Smooth muscle cell of trachea (primary cell): ENCODE measurements at places on chromosomes 13 and 19. TPM values are rescaled to one million over a fixed set of nuclear protein-coding genes. Genes with fewer than 3 reads are reported as not detected.

The VSTM2B gene
- total RNA-seq = not detected in 2 replicates

The ZNF536 gene
- 0.29 and 0.99 TPM in 2 replicates for total RNA-seq

The ANKRD27 gene
- 34.6 and 38.9 TPM in 2 replicates for total RNA-seq

The CNN1 gene
- 8.9 and 9.3 TPM in 2 replicates for total RNA-seq

The GZMM gene
- total RNA-seq = 0.17 TPM in 1 of 2 replicates, not detected in the other

The ZNF480 gene
- total RNA-seq = 5.5 and 6.5 TPM in 2 replicates

The C19orf67 gene
- 0.17 TPM in 1 of 2 replicates, not detected in the other for total RNA-seq

The BIVM gene
- total RNA-seq = 25.5 and 27.1 TPM in 2 replicates

The MCEMP1 gene
- not detected in 2 replicates for total RNA-seq

The KMT5C gene
- total RNA-seq = 9.0 and 10.1 TPM in 2 replicates

The GPC6 gene
- 76.8 and 112 TPM in 2 replicates for total RNA-seq

The PSG2 gene
- total RNA-seq = 0.50 TPM in 1 of 2 replicates, not detected in the other

The SHC2 gene
- 1.0 and 10.3 TPM in 2 replicates for total RNA-seq

The FOSB gene
- 0.73 and 3.3 TPM in 2 replicates for total RNA-seq

The C1QTNF9 gene
- total RNA-seq = not detected in 2 replicates

The LIG1 gene
- 16.2 and 45.7 TPM in 2 replicates for total RNA-seq

The ZNF99 gene
- not detected in 2 replicates for total RNA-seq

The ZNF559 gene
- 15.2 and 19.3 TPM in 2 replicates for total RNA-seq

The IGFL2 gene
- total RNA-seq = not detected in 2 replicates

The SLC25A41 gene
- under 0.01 TPM in 1 of 2 replicates, not detected in the other for total RNA-seq

The ADGRE1 gene
- 0.17 TPM in 1 of 2 replicates, not detected in the other for total RNA-seq

The ZNF285 gene
- total RNA-seq = 4.0 and 9.5 TPM in 2 replicates

The TYROBP gene
- 0.33 TPM in 1 of 2 replicates, not detected in the other for total RNA-seq

The CEACAM6 gene
- total RNA-seq = not detected in 2 replicates

The MED16 gene
- total RNA-seq = 45.8 and 46.6 TPM in 2 replicates

The PNMA8B gene
- total RNA-seq = 2.8 and 5.6 TPM in 2 replicates

The CCDC122 gene
- total RNA-seq = 8.6 and 11.2 TPM in 2 replicates

The SLC5A5 gene
- 0.33 TPM in 1 of 2 replicates, not detected in the other for total RNA-seq

The TRPC4 gene
- 0.15 and 0.66 TPM in 2 replicates for total RNA-seq

The PSG3 gene
- not detected in 2 replicates for total RNA-seq

The ZNF723 gene
- total RNA-seq = not detected in 2 replicates

The FFAR1 gene
- not detected in 2 replicates for total RNA-seq

The ATP4A gene
- not detected in 2 replicates for total RNA-seq

The FSD1 gene
- 12.9 and 19.2 TPM in 2 replicates for total RNA-seq

The RNU6-9 gene
- not detected in 2 replicates for total RNA-seq
